ENCODE measurements at places on chromosomes 16 and 17. TPM values are rescaled to one million over a fixed set of nuclear protein-coding genes. Genes with fewer than 3 reads are reported as not detected.

ARHGAP23 gene
- total RNA-seq: 48.9 TPM

GRCh38 chr17:1173432-1174262, 6.1 kb downstream of the ABR start:
- H3K4me3 ChIP-seq: no peak overlapping the region
- peaks cover 5% of the 10 kb centered on the region for H3K4me1 ChIP-seq
- no peak overlapping the region for H3K27ac ChIP-seq
- no peaks in the 10 kb centered on the region for H3K27me3 ChIP-seq
- no peaks in the 10 kb centered on the region for H3K36me3 ChIP-seq

TBC1D16 gene
- 27.1 TPM for total RNA-seq

- no peaks in the 10 kb centered on the region for H3K4me1 ChIP-seq
- no peaks in the 10 kb centered on the region for H3K27me3 ChIP-seq
- no peak overlapping the region for H3K4me3 ChIP-seq
- no peaks in the 10 kb centered on the region for H3K36me3 ChIP-seq
These were observed 13.5 kb upstream of the KSR1 start for GRCh38 chr17:27442702-27443101.

DNA sequence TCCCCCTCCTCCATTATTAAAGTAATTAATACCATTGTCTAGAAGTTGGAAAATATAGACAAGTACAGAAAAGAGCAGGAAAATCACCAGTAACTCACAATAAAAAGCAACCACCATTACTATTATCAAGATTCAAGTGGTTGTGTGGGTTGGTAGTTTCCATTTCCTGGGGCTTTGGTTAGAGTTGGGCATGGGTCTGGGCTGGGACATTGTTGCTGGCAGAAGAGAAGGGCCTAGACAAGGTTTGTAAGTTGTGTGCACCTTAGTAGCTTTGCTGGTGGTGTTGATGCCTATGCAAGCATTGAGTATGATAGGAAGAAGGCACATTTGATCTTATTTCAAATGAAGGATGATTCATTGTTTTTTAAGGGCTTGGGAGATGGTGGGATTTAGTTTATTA, 25.4 kb upstream of the NFATC3 start:
- H3K27ac ChIP-seq: no peak overlapping the region
- DNase-seq: no peak
- no peaks in the 10 kb centered on the region for H3K36me3 ChIP-seq
- no peaks in the 10 kb centered on the region for H3K27me3 ChIP-seq
- no peak overlapping the region for H3K4me3 ChIP-seq
- H3K4me1 ChIP-seq: no peaks in the 10 kb centered on the region

DNA sequence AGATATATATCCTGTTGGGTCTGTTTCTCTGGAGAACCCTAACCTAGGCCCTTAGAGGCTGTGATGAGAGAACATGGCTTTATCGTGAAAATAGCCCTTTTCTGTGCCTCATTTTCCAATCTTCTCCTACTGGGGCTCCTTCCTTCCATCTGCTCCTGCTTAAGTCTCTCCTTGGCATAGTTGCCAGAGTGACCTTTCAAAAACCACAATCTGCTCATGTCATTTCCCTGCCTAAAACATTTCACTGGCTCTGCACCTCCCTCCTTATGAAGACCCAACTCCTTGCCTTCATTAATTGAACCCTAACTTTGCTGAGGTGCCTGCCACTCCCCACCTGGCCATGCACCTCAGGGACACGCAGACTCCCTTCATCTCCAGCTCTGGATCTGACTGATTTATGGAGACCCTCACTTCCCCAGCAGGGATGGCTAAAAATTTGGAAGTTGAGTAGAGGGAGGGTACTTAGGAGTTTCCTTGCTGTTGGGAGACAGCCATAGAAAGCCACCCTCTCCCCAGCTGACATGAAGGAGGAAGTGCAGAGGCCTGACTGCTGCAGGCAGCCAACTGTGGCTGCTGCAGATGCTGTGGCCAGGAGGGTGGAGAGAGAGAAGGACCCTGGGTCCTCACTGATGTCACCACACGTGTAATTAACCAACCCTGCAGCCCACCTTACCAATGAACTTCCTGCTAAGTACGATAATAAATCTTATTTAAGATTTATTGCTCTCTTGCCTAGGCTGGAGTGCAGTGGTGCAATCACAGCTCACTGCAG, 6.3 kb upstream of the GGA2 start:
- H3K27ac ChIP-seq: no peak overlapping the region
- no peak for DNase-seq
- H3K27me3 ChIP-seq: no peaks in the 10 kb centered on the region
- no peaks in the 10 kb centered on the region for H3K36me3 ChIP-seq
- H3K4me1 ChIP-seq: no peaks in the 10 kb centered on the region

FADS6 gene
- 0.42 TPM for total RNA-seq

- no peak overlapping the region for H3K4me3 ChIP-seq
- DNase-seq: no peak
- H3K27ac ChIP-seq: no peak overlapping the region
- H3K36me3 ChIP-seq: no peaks in the 10 kb centered on the region
These were observed 10.3 kb upstream of the CCL22 start for GRCh38 chr16:57348327-57348726.

DNA sequence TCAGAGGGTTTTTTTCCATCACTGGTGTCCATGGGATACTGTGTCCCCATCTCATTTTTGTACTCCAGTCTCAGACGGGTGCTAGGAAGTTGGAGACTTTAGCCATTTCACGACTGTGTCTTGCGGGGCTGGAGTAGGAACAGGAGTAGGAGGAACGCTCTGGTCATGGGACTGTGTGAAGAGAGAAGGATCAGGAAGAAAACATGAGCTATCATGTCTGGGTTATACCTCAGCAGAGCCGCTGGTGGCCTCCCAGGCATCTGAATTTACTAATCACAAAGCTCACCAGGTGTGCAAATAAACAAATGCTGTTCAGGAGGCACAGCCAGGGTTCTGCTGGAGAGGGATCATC, 225.4 kb downstream of the SEC14L1 start:
- H3K4me3 ChIP-seq: no peak overlapping the region
- peaks cover 27% of the 10 kb centered on the region for H3K4me1 ChIP-seq
- H3K36me3 ChIP-seq: no peaks in the 10 kb centered on the region
- peak; percentile 14 for DNase-seq
- H3K27ac ChIP-seq: peak overlapping the region; percentile 34

NEK8 gene
- 8.3 TPM for total RNA-seq

DNA sequence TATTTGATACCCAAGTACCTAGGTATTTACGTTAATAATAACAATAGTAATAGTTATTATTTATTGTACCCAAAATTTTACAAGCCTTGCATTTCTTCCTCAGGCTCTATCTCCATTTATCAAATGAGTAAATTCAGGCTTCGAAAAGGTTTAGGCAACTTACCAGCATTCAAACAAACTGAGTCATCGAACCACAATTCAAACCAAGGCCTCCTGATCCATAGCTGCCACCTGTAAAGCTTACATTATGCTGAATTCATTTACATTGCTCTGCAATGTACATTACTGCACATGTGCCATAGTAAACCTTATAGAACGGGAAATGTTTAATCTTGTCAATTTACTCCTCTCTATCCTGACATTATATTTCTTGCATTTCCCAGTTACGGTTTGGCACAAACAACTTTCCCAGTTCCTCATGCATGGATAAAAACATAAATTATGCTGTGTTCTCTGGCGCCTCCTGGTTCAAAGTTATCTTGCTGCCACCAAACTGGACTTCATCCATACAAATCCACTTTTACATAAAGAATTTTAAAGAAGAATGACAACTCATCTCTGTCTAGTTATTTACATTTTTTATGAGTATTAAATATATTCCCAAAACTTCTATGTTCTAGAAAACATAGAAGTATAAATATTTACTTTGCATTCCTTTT, 360.6 kb upstream of the SOX9 start:
- H3K4me3 ChIP-seq: no peak overlapping the region
- H3K27me3 ChIP-seq: no peaks in the 10 kb centered on the region
- H3K27ac ChIP-seq: no peak overlapping the region

TMEM114 gene
- total RNA-seq: not detected

SYT17 gene
- total RNA-seq: 0.36 TPM

DNA sequence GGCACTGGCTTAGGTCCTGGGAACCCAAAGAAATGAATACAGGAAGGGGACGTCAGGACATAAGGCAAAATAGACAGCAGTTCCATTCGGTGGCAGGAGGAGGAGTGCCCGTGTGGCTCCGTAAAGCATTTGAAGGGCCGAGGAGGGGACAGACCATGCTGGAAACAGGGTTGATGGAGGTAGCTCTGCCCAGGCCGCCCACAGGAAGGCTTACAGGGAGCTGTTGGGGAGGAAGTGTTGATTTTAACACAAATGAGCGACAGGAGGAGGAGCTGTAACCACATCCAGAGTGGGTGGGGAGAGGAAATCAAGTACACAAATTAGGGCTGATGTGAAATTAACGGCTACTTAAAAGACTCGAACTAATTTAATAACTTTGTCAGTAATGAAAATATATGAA, 54.6 kb downstream of the RBFOX3 start:
- no peaks in the 10 kb centered on the region for H3K36me3 ChIP-seq
- H3K27me3 ChIP-seq: no peaks in the 10 kb centered on the region
- H3K4me1 ChIP-seq: no peaks in the 10 kb centered on the region
- H3K27ac ChIP-seq: no peak overlapping the region
- no peak for DNase-seq

- no peak overlapping the region for H3K4me3 ChIP-seq
- H3K27ac ChIP-seq: peak overlapping the region; percentile 44
- H3K27me3 ChIP-seq: no peaks in the 10 kb centered on the region
- H3K4me1 ChIP-seq: peaks cover 10% of the 10 kb centered on the region
These were observed 8.9 kb upstream of the CDC42EP4 start for GRCh38 chr17:73320601-73321264.

DNA sequence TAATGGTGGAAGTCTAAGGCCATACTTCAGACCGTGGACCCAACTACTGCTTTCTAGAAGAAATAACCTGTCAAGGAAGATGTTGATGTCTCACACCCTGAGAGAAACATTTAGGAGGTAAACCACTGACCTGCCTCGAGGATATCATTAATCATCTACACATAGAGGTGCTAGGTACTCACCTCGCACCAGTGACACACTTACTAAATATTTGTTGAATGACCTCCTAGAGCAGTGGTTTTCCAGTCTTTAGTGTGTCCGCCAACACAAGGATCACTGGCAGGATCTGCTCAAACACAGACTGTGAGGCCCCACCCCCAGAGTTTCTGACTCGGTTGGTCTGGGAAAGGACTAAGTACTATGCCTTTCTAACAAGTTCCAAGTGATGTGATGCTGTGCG, 197.4 kb upstream of the CACNG5 start:
- no peak for DNase-seq
- no peak overlapping the region for H3K4me3 ChIP-seq
- no peaks in the 10 kb centered on the region for H3K36me3 ChIP-seq

GRCh38 chr17:42087736-42088705, 10.3 kb downstream of the ZNF385C start:
- no peak overlapping the region for H3K27ac ChIP-seq
- DNase-seq: no peak
- H3K36me3 ChIP-seq: no peaks in the 10 kb centered on the region
- H3K4me3 ChIP-seq: no peak overlapping the region
- no peaks in the 10 kb centered on the region for H3K4me1 ChIP-seq
- no peaks in the 10 kb centered on the region for H3K27me3 ChIP-seq

GRCh38 chr17:82338858-82339633, 5.5 kb upstream of the SECTM1 start:
- peaks cover 13% of the 10 kb centered on the region for H3K4me1 ChIP-seq
- DNase-seq: peak; percentile 63
- no peaks in the 10 kb centered on the region for H3K36me3 ChIP-seq
- H3K4me3 ChIP-seq: peak overlapping the region; percentile 31

- H3K4me3 ChIP-seq: no peak overlapping the region
- DNase-seq: no peak
- no peak overlapping the region for H3K27ac ChIP-seq
- no peaks in the 10 kb centered on the region for H3K36me3 ChIP-seq
- no peaks in the 10 kb centered on the region for H3K27me3 ChIP-seq
These were observed 267.1 kb downstream of the CBLN1 start for GRCh38 chr16:49014277-49015224.

DNA sequence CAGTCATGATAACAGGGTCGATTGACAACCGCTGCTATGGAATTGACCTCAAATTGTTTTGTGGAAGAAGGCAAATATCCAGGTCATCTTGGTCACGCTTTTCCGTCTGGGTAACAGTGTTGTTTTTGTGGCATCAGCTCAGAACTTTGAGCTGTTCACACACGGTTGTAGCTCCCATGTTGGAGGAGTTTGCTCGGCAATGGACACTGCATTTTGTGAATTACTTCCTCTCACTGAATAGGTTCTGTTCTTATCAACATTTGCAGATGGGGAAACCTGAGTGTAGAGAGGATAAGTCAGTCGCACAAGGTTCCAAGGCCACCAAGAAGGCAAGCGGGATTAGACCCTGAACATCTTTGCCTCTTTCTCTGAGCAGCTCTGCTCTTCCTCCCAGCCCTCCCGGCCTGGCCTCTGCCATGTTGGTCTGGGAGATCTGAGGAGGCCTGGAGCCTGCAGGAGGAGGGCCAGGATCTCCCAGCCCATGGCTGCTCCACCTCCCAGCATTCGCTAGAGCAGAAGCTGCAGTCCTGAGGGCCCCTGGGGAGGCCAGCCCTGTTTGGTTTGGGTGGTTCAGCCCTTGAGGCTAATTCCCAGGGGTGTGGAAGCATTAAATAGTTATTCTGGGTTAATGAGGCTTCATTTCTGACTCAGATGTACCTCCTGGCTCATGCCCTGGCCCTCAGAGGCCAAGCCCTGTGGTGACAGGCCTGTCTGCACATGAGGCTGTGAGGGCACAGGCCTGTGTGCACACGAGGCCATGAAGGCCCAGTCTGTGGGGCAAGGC, 154.1 kb upstream of the PLCG2 start:
- H3K4me1 ChIP-seq: peaks cover 3% of the 10 kb centered on the region
- H3K27me3 ChIP-seq: no peaks in the 10 kb centered on the region
- H3K4me3 ChIP-seq: no peak overlapping the region
- H3K27ac ChIP-seq: no peak overlapping the region

- no peak overlapping the region for H3K4me3 ChIP-seq
- H3K27ac ChIP-seq: no peak overlapping the region
- DNase-seq: no peak
- no peaks in the 10 kb centered on the region for H3K36me3 ChIP-seq
These were observed 1.0 kb upstream of the GLG1 start for GRCh38 chr16:74607962-74608356.

DNA sequence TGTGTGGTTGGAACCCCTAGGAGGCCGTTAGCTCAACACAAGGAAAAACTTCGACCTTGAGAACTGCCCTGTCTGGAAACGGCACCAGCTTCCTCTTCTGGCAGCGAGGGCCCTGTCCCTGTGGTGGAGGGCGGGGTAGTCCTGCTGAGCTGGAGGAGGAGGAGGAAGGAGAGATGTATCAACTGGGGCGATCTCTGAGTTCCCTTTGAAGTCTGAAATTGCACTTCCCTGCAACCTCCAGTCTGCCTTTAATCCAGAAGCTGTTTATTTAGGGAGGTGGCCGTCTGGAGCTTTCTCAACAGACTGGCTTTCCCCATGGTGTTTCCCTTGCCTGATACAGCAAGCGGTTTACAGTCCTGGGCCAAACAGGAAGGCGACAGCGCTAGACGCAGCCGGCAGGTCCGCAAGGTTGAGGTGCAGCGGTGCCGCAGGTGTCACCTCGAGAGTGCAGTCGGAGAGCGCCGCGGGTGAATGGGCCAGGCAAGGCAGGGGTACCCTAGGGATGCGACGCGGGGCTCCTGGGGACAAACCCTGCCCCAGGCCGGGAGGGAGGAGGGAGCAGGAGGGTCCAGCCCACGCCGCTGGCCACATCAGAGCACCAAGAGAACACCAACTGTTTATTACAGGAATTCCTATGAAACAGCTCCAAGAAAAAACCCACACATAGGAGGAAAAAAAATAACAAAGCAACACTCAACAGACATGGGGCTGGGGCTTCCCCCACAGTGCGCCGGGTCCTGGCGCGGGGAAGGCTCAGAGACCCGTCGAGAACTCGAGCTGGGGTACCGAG, 11.4 kb upstream of the MRPS23 start:
- H3K4me3 ChIP-seq: peak overlapping the region; percentile 52
- peaks cover 12% of the 10 kb centered on the region for H3K4me1 ChIP-seq
- H3K27ac ChIP-seq: no peak overlapping the region
- DNase-seq: no peak
- no peaks in the 10 kb centered on the region for H3K36me3 ChIP-seq

SRCIN1 gene
- total RNA-seq: 1.2 TPM
